ENCODE measurements at places on chromosomes 1 and 21. TPM values are rescaled to one million over a fixed set of nuclear protein-coding genes. Genes with fewer than 3 reads are reported as not detected.
A peak's percentile ranks its signal among the peaks of the same experiment; 100 is the strongest.

DNA sequence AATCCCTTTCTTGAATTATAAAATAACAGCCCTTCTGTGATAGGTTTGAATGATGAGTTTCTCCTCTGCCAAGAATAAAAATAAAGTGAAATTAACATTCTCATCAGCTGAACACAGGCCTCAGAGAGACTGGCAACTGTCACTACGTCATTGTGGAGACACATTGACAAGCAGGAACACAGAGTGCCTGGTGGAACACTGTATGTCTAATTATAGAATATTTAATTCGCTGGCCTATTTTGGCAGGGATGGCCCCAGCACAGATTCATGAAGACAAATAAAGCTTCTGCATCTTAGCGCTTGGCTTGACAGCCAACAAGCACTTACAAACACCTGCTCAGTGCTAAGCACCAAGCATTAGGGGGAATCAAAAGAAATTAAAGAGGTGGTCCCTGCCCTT is 52.0 kb upstream of the SMYD2 start:
- peak; percentile 24 for DNase-seq

The CELA3A gene
- total RNA-seq: not detected

GRCh38 chr1:94284476-94284875 is 47.1 kb upstream of the ARHGAP29 start:
- DNase-seq: no peak

DNA sequence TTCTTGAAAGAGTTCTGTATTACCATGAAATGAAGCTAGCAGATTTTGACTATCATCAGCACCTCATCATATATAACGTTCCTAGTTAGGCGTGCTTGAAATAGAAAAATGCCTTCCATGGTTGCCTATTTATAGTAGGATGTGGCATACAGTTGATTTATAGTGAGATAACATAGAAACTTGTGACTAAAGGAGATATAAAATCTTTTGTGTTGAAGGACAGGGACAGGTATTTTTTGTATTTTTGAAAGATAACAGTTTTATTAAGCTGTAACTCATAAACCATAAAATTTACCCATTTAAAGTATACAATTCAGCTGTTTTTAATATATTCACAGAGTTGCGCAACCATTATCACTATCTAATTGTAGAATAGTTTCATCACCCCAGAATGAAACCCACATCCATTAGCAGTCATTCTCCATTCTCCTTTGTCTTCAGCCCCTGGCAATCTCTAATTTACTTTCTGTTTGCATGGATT is 19.3 kb downstream of the SPEN start:
- DNase-seq: no peak

GRCh38 chr1:91501523-91501851 is 836 bp downstream of the CDC7 start:
- DNase-seq: no peak

GRCh38 chr1:54984131-54984842 is 3.9 kb downstream of the TMEM61 start:
- no peak for DNase-seq

The TMPRSS15 gene
- total RNA-seq: not detected

Data from right cardiac atrium (tissue), 5 donors.